Activated CD4-positive, CD25-positive, alpha-beta regulatory T cell treated with anti-CD3 and anti-CD28 coated beads, Interleukin-2, amount 50 U/mL, for 72 hours (primary cell): ENCODE measurements at places on chromosomes 7 and 10.
A peak's percentile ranks its signal among the peaks of the same experiment; 100 is the strongest.

GRCh38 chr10:91220954-91221675 is 652 bp downstream of the PCGF5 start:
- DNase-seq, result no peak

- no peak for DNase-seq
These were observed 19.1 kb upstream of the GPAM start for GRCh38 chr10:112202561-112203241.

GRCh38 chr7:131385039-131385605 is 57.4 kb downstream of the MKLN1 start:
- DNase-seq, result no peak

- no peak for DNase-seq
These were observed 10.4 kb upstream of the BAMBI start for GRCh38 chr10:28666751-28667467.

GRCh38 chr7:74656441-74656836 is 1.1 kb upstream of the GTF2I start:
- DNase-seq, result no peak

- DNase-seq, result no peak
These were observed 62.5 kb upstream of the KCNMA1 start for GRCh38 chr10:77700086-77700485.

DNA sequence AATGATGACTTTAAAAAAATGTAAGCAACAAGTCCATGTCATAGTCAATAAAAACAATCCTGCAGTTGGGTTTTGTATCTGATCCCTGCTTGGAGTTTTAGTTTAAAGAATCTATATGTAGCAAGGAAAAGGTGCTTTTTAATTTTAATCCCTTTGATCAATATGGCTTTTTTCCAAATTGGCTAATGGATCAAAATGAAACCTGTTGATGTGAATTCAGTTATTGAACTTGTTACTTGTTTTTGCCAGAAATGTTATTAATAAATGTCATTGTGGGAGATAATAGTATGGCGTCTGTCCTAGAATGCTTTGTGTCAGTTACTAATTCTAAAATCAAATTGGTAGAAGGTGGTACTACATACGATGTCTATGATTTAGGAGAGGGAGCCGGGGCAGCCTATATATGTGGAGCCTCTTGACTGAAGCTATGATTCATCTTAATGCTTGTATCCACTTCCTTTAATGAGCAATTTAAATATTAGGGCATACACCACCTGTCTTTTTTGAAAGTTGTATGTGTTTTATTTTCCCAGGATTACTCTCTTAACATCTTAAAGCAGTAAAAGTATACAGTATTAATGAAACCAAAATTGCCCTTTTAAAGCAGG is 10.3 kb upstream of the PBLD start:
- DNase-seq, result no peak

GRCh38 chr7:47103498-47104205 is 478.3 kb downstream of the TNS3 start:
- DNase-seq, result no peak

GRCh38 chr7:1220977-1221745 is 11.5 kb upstream of the UNCX start:
- DNase-seq, result no peak

- no peak for DNase-seq
These were observed 2.9 kb downstream of the TWIST1 start for GRCh38 chr7:19114551-19114855.

DNA sequence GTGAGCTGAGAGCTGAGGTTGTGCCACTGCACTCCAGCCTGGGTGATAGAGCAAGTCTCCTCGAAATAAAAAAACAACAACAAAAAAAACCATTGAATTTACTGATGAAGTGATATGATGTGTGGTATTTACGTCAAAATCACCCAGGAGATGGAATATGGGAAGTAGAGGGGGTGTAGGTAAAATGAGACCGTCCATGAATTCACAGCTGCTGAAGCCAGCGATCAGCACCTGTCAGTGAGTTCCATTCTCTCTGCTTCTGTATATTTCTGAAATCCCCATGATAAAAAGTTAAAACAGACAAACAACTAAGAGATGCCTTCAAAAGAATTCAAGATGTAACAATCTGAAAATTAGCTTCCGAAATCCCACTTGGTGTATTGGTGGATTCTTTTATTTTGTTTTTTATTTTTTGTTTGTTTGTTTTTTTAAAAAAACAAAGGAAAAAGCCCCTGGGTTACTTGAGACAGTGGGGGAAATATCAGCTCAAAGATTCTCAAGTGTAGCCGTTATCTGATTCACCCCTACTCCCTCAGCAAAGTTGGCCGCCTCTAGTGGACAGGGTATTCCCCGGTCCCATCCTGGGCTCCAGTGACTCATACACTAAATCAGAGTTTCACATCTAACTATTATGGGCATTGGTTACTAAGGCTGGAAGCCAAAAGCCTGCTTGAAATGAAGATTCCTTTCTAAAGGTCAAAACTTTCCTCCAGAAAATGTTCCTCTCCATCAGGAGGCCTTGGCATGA is 76.4 kb downstream of the MAP3K8 start:
- peak; percentile 46 for DNase-seq

GRCh38 chr10:132593900-132594876 is 56.6 kb downstream of the INPP5A start:
- no peak for DNase-seq

DNA sequence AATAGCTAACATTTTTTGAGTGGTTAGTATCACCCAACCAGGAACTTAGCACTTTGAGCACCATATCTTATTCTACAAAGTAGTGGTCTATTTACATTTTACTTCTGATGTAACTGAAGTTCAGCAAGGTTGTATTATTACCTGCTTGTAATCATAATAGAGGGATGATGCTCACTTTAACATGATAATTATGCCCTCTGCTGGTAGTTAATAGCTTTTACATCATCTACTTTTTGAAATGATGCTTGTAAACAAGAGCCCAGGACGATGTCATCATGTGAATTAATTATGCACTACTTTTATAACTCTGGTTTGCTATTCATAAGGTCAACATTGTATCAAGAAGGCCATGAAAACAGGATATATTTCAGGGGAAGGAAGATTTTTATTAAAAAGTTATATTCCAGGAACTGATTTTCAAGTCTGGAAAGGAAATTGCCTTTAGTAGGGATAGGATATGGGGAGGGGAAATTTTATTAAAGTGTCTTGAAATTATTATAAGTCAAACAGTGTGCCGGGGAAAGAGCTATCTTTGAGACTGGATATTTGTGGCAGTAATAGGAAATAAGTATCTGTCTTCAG is 80.3 kb upstream of the SCIN start:
- DNase-seq, result no peak

DNA sequence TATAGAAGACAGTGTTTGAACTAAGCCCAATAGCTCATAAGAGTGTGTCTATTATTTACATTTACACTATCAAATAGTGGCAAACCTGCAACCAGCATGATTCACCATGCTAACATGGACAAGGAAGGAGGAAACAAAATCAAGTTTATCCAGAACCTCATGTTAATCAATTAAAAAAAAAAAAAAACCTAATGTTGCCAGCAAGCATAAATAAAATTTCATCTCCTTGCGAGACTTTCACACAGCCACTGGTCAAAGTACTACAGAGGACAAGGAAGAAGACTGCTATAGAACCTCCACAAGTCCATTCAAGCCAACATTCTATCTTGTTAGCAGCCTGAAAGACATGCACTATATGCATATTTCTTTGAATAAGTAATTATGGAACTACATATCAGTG is 9.7 kb downstream of the TM9SF3 start:
- no peak for DNase-seq

DNA sequence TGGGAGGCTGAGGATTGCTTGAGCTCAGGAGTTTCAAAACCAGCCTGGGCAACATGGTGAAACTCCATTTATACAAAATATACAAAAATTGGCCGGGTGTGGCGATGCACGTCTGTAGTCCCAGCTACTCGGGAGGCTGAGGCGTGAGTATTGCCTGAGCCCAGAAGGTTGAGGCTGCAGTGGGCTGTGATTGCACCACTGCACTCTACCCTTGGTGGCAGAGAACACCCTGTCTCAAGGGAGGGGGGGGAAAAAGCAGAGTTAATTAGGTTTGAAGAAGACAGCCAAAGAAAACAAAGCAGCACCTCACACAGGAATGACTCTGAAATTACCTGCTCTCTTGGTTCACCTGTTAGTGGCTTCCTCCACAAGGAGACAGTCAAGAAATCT is 110.0 kb downstream of the EEPD1 start:
- no peak for DNase-seq

DNA sequence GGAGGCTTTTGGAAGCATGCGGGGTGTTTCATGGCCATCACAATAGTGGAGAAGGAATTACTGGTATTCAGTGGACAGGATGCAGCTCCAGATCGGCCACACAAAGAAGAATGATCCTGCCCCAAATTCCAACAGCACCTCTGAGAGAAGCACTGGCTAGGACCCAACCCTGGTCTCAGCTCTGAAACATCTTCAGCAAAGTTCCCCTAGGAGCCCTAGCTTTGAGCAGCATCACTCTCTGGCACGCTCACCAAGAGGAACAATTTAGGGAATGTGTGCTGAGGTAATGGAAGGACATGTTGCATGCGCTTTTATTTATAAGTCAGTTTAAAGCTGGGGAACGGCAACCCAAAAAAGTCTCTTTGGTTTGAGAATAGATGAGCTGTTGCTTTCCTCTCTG is 5.5 kb upstream of the OPN1SW start:
- no peak for DNase-seq

- no peak for DNase-seq
These were observed 282.8 kb downstream of the ARHGAP12 start for GRCh38 chr10:31645786-31646185.

GRCh38 chr10:70145166-70145665 is 1.3 kb downstream of the TYSND1 start:
- no peak for DNase-seq

DNA sequence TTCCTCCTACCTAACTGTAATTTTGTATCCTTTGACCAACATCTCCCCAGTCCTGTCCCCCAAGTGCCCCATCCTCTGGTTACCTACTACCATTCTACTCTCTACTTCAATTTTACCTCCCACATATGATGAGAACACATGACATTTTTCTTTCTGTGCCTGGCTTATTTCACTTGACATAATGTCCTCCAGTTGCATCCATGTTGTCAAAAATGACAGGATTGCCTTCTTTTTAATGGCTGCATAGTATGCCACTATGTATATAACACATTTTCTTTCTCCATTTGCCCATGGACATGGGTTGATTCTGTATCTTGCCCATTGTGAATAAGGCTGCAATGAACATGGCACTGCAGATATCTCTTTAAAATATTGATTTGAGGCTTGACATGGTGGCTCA is 33.7 kb downstream of the GLI3 start:
- no peak for DNase-seq

DNA sequence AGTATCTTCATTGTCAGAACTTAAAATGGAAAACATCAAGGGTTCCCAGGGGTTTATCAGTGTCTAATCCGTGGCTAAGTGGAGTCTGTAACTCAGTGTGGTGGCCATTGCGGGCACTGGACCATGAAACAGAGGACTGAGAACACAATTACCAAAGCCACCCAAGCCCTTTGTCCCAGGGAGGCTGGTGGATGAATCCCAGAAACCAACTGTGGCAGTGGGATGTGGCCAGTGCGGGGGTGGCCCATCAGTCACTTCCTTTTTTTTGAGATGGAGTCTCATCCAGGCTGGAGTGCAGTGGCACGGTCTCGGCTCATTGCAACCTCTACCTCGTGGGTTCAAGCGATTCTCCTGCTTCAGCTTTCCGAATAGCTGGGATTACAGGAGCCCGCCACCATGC is 61.8 kb downstream of the TACC2 start:
- no peak for DNase-seq

DNA sequence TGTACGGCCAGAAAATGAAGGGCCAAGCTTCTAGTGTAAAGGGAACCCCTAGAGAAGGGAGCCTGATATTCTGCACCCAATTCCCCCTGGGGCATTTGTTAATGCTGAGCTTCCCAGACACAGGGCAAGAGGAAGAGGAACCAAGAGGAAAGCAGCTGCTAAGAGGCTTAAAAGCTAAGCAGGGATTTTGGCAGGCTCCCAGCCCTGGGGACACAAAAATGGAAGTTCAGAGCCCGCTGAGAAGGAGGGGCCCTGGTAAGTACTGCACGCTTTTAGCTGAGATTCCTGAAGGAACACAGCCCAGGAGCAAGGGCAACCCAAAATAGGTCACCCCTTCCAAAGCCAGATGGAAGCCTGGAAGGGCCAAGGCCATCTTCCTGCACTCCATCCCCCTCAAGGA is 387.3 kb upstream of the MGMT start:
- no peak for DNase-seq

DNA sequence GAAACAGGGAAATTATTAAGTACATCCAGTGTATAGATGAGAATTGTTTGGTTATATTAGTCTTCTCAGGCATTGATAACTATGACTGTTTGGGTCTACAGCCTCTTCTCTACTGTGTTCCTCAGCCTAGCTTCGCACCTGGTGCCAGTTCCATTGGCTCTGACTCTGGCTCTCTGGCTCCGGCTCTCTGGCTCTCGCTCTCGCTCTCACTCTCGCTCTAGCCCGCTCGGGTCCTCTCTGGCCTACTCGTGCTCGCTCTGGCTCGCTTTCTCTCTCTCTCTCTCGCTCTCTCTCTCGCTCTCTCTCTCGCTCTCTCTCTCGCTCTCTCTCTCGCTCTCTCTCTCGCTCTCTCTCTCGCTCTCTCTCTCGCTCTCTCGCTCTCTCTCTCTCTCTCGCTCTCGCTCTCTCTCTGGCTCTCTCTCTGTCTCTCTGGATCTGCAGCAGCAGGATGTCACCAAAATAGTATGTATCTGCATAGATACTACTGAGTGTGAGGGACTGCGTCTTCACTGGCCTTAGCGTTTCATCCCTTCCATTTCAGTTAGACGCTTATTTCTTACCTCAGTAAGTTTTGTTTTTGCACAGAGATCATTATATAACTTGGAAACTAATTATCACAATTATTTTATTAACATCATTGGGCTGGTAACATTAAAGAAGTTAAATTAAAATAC is 6.5 kb upstream of the SSBP1 start:
- no peak for DNase-seq

DNA sequence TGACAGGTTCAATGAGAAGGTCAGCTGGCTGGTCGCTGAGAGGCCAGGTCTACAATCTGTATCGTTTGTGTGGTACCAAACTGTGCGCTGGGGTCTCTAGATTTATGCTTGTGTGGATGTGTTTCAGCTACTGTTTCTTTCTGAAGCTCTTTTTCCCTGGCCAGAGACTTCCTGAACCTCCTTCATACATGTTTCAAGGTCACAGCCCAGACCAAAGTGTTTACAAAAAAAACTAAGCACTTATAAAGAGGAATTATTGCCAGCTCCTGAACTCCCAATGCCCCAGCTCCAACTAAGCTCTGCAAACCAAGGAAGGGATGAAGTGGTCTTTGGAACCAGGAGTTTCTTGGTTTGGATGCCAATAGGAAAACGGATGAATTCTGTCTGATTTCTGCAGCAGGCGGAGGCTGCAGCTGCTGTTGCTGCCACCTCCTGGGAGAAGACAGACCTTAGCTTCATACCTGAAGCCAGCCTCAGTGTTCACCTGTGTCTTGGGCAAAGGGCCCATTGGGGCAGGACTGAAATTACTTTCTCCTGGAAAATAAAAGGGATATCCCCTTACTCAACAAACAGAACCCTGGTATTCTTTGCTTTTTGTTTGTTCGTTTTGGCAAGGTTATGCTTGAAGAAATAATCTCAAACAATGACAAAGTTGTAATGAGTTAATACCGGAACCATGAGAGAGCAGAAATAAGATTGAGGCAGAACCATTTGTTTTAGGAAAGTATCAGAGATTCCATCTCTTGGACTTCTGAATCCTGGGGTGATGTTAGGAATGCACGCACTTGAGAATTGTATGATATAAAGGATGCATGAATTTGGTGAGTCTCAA is 24.6 kb upstream of the MKLN1 start:
- no peak for DNase-seq

GRCh38 chr7:91462316-91462715 is 198.1 kb downstream of the FZD1 start:
- DNase-seq, result no peak

GRCh38 chr7:79500759-79501158 is 47.3 kb upstream of the MAGI2 start:
- DNase-seq, result no peak

- DNase-seq, result no peak
These were observed 171.0 kb downstream of the SND1 start for GRCh38 chr7:127822822-127823508.
